ENCODE measurements at places on chromosomes 1 and 21.
A peak's percentile ranks its signal among the peaks of the same experiment; 100 is the strongest.

DNA sequence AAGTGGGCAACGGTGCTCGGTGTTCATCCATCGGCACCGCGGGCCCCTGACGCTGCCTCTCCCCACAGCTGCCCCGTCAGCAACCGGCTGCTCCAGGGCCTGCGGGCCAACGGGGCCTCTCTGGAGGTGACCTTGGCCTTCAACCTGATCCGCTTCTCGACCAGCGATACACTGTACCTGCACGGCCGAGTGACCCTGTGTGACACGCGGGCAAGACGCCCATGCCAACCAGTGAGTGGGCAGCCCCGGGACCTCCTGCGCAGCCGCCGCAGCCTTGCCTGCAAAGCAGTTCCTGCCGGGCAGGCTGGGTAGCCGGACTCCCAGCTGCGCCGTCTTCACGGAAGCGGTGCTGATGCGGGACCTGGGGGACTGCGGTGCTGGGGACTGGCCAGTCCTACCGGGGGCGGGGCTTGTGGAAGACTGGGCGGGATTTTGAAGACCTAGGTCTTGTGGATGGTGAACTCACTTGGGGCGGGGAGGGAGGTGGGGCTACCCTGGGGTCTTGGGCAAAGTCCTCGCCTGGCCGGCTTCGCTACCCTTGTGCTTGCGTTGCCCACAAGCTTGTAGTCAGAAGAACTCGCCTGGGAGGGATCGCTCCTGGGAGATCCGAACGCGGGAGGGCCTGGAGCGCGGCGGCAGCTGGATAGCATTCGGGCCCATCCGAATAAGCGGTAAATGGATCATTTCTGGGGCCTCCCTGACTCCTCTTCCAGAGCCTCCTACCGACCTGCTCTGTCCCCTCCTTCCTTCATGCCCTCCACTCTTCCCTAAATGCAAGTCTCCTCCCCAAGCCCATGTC is 8.8 kb upstream of the CEP85 start:
- no peak for DNase-seq

GRCh38 chr1:58576727-58577653 is at the start of gene TACSTD2:
Gene TACSTD2, minus strand, starts transcription at chr1:58577252. Its CDS starts 96 bp downstream, at chr1:58577156.
- DNase-seq, result no peak

- peak; percentile 5 for DNase-seq
These were observed 9.4 kb downstream of the NCAM2 start for GRCh38 chr21:21007606-21008005.

- DNase-seq, result peak; percentile 55
These were observed 84.5 kb upstream of the BCL10 start for GRCh38 chr1:85360730-85361493.

GRCh38 chr1:933603-933940 is 9.8 kb downstream of the SAMD11 start:
- DNase-seq, result no peak

DNA sequence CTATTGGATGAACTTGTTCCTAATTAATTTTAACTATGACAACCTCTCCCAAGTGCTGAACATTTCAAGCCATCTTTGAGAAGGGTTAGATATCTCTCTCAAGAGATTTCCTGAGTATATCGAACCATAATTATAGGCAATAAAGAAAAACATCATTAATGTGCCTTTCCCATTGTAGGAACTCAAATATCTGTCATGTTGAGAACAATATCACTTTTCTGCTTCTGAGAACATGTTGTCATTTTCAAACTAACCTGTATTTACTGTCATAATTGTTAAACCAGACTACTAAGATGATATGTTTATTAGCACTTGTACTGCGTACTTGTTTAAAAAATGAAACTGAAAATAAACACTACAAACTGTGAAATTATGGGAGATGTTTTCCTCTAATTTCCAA is 4.3 kb downstream of the EPS15 start:
- DNase-seq, result no peak

GRCh38 chr1:201513498-201514243 is 6.7 kb upstream of the CSRP1 start:
- DNase-seq, result no peak

DNA sequence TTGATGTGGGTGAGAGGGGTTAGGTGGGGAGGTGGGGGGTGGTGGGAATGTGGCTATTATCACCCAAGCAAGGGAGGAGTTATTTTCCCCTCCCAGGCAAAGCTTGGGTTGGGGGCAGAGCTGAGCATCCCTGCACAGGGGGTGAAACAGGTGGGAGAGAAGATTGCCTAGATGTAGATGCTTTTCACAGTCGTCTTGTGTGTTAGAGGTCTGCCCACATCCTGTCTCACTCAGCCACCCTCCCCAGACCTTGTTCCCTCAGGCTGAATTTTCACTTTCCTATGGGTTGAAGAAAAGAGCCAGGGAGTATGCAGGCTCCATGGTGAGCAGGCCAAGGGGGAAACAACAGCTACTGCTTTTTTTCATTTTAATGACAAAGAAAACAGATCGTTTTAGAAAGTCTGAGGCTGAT is 223.5 kb downstream of the KIF26B start:
- no peak for DNase-seq

- no peak for DNase-seq
These were observed 19.8 kb downstream of the ATP6V1G3 start for GRCh38 chr1:198520524-198521254.

- no peak for DNase-seq
These were observed 41.6 kb downstream of the ABL2 start for GRCh38 chr1:179187735-179188471.

GRCh38 chr1:160711602-160712311 is at the start of gene CD48:
Gene CD48, minus strand, starts transcription at chr1:160711822. Its CDS starts 59 bp downstream, at chr1:160711763.
- DNase-seq, result no peak

DNA sequence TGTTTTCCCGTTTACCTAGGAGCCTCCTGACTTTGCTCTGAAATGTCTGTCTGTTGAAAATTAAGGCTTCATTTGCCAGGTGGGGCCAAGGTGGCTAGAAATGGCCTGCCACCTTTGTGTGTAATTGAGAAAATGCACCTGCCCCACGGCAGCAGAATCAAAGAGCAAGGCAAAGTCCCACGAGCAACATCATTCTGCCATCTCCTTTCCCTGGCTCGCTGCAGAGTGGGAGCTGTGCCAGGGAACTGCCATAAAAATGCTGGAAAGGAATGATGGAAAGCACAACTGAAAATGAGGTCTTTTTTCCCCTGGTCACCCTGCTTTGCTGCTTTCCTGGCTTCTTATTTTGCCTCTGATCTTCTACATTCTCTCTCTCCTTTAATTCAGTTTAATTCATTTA is 5.5 kb upstream of the OLFML2B start:
- DNase-seq, result no peak

GRCh38 chr1:47675721-47676120 is 237.9 kb downstream of the FOXD2 start:
- no peak for DNase-seq

GRCh38 chr1:90480271-90480835 is 236.7 kb downstream of the BARHL2 start:
- DNase-seq, result no peak

All from BJ (cell line).